ENCODE measurements at places on chromosomes 3 and 15.

DNA sequence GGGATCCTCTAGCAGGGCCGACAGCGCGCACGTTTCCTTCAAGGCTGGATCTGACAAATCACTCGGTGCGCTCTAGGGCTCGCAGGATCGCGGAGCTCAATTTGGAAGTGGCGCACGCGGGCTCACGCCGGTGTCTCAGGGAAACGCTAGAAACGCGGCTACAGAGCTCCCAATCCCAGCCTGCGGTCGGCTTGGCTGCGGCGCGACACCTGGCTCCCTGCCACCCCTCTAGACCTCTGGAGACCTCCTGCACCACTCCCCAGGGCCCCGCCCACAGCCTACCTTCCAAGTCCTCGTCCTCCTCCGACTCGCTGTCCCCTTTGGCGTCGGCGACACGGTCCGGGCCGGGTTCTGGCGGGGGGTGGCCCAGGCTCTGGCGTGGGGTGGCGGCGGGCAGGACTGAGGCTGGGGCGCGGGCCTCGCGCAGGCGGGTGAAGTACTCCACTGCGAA is 596 bp downstream of the PRKAR2A start:
- DNase-seq = peak; percentile 81

DNA sequence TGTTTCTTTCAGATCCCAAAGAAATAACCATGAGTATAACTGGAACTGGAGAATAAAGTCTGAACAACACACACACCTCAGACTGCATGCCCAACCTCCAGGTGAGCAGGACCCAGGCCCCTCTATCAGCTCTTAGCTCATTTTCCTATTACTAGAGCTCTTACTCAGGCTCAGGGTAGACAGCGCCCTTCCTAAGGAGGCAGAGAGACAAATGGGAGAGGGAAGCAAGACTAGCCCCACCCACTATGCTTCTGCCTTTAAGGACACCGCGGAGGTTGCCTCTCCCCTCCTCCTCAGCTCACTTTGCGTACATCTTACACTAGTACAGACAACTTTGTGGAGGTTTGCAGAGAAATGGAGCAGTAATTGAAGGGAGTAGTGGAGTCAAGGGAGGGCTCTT is 44.0 kb upstream of the GLCE start:
- peak; percentile 47 for DNase-seq

DNA sequence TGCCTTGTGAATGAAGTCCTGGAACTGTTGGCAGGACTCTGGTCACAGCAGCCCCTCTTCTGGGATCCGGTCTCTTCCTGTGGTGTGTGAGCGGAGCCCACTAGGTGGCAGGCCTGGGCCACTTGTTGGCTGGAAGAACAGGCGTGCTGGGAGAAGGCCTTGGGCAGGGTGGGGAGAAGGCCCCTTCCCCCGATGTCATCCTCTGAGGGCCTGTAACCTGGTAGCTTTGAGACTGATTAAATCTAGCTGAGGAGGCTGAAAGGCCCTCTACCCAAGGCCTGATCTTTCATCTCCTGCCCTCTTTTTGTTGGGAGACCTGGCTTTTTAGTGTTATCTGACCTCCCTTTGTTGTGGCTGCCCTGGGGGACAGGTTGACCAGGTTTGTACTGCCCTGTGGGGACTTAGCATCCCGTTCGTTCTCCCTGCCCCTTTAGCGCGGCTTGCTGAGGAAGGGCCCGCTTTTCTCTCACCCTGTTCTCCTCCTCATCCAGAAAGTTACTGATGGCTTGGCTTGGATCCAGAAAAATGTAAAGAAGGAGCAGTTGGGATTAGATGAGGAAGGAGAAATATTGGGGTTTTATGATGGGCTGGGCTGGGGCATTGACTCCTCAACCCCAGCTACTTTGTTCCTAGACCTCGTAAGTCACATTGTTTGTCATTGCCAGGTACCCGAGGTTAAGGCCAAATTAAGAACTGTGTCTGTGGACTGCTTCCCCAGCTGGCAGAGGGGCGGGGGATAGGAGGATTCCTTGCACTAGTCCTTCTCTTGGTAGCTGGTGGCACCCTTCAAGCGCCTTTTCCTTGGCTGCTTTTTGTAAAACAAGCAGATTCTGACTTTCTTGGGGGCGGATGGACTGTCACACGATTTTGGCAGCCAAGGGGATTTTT is 48.5 kb downstream of the CHCHD6 start:
- peak; percentile 94 for DNase-seq

- no peak for DNase-seq
Measured at GRCh38 chr3:31671451-31671850, 138.7 kb downstream of the STT3B start.

GRCh38 chr3:179272385-179272784 is 21.5 kb upstream of the KCNMB3 start:
- DNase-seq = no peak

GRCh38 chr3:139280027-139280671 is 63.7 kb upstream of the MRPS22 start:
- DNase-seq = no peak

DNA sequence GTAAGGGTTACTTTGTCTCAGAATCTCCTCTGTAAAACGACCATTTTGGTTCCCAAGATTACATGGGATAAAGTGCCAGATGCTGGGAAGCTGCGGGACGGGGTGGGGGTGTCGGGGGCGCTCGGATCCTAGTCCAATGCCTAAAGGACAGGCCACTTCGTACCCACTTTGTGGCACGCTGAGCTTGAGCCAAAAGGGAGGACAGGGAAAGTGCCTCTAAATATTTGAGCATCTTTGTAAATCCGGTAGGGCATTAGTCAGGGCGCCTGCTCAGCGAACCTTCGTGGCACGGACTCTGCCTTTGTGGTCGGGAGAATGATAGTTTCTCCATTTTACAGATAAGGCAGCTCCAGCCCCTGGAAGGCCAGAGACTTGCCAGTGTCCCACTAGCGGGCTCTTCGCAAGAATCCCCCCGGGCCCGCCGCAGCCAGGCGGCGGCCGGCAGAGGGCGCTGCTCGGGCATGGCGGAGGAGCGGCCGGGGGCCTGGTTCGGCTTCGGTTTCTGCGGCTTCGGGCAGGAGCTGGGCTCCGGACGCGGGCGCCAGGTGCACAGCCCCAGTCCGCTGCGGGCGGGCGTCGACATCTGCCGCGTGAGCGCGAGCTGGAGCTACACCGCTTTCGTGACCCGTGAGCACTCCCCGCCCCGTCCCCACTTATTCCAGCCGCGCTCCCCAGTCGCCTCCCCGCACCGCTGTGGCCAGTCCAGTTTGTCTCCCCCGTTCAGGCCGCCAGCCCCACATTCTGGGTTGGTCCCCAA is 1.8 kb downstream of the RCCD1 start:
- DNase-seq = peak; percentile 85

GRCh38 chr3:31407665-31408064 is 125.1 kb upstream of the STT3B start:
- DNase-seq = no peak

- no peak for DNase-seq
Measured at GRCh38 chr3:193827871-193828270, 234.9 kb downstream of the OPA1 start.

GRCh38 chr3:33980252-33980651 is 181.8 kb downstream of the PDCD6IP start:
- no peak for DNase-seq

DNA sequence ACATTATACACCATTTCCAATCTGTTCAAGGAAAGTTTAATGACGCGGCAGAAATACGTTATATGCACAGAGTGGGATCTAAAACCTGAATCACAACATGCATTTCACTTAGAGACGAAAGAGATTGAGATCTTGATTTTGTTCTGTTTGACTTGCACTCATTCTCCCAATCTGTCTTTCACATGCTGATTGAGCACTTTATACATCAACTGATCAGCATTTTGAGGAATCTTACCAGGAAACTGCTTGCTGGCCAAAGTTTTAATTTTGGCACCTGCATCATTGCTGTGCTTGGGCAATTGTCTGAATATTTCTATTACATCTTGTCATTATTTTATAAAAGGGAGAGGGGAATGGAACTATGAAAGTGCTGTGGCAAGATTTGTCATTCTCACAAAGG is 47.7 kb upstream of the ATP10A start:
- DNase-seq = no peak

DNA sequence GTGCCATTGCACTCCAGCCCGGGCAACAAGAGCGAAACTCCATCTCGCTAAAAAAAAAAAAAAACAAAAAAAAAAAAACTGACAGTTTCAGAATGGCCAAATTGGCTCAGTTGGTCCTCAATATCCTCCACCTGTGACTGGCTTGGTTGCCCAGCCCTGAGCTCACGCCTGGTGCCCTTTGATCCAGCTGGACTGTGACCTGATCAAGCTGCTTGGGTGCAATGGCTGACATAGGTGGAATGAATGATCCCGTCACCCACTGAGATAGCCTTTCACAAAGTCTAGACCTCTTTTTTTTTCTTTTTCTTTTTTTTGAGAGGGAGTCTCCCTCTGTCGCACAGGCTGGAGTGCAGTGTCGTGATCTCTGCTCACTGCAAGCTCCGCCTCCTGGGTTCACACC is 254.6 kb downstream of the FOXP1 start:
- DNase-seq = no peak

GRCh38 chr3:166685246-166685645 is 694.9 kb downstream of the ZBBX start:
- DNase-seq = no peak

GRCh38 chr3:14352002-14352627 is 50.3 kb upstream of the SLC6A6 start:
- DNase-seq = peak; percentile 83

GRCh38 chr3:120688121-120688520 is 6.1 kb upstream of the HGD start:
- no peak for DNase-seq

DNA sequence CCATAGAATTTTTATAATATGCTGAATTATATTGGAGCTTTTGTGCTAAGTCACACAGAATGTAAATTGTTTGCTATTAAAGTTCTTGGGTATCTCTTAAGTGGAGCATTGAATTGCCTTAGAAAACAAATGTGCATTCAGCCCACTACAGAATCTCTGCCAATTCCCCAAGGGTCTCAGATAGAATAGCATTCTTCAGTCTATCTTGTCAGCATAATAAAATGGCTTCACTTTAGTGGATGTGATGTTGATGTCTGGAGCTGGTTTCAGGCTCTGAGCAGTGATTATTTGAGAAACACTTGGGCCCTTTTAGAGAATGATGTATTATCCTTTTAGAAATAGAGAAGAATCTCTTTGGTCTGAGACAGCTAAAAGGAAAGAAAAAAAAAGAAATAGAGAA is 45.2 kb downstream of the LRCH3 start:
- DNase-seq = no peak

Data from H9 (cell line).